ENCODE measurements at places on chromosomes 2 and 18. TPM values are rescaled to one million over a fixed set of nuclear protein-coding genes. Genes with fewer than 3 reads are reported as not detected.

- peak; percentile 21 for DNase-seq
Observed at GRCh38 chr2:225103737-225104141, 61.5 kb upstream of the DOCK10 start.

GRCh38 chr2:6917761-6918421, 679 bp downstream of the RNF144A start:
- DNase-seq = no peak

- DNase-seq = no peak
Observed at GRCh38 chr2:217845301-217845700, 157.5 kb downstream of the TNS1 start.

DNA sequence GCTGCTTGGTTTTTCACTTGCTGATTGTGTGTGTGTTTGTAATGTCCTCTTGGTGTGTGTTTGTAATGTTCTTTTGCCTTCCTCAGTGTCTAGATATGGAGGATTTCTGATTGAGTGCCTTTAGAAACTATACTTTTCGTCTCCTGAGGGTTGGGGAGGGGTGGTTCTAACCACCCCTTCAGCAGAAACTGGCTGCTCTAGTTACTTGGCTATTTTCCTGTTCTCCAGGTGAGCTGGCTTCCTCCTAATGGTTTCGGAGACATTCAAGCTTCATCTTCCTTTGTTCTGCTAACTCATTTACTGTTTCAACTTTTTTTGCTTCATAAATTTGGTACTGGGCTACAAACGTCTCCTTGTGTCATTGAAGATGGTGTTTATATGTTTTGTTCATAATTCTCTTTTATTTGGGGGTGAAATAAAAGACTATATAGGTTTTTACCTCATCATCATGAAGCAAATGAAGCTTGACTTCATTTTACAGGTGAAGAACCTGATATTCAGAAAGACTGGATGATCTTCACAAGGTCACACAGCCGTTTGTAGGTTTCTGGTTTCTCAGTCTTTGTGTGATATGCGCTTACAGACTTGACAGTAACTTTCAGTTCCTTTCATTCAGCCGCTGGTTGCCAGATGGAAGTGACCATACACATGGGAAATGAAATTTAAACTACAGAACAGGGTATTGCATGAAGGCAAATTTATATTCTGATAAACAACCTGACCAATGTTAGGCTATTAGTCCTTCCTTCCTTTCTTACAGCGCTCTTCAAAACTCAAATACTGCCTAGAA, 238.5 kb downstream of the GALR1 start:
- no peak for DNase-seq

GRCh38 chr2:163407296-163407695, 328.5 kb downstream of the FIGN start:
- peak; percentile 75 for DNase-seq

GRCh38 chr18:69763002-69763401, 184.7 kb downstream of the CD226 start:
- DNase-seq = no peak

- DNase-seq = no peak
Observed at GRCh38 chr18:59718108-59718463, 20.9 kb upstream of the CCBE1 start.

GRCh38 chr2:169358016-169358415, 4.3 kb downstream of the LRP2 start:
- no peak for DNase-seq

- no peak for DNase-seq
Observed at GRCh38 chr18:23560186-23560585, 26.1 kb downstream of the NPC1 start.

- DNase-seq = peak; percentile 8
Observed at GRCh38 chr18:14189858-14190257, 57.6 kb upstream of the ZNF519 start.

- no peak for DNase-seq
Observed at GRCh38 chr2:124269348-124269747, 244.3 kb downstream of the CNTNAP5 start.

DNA sequence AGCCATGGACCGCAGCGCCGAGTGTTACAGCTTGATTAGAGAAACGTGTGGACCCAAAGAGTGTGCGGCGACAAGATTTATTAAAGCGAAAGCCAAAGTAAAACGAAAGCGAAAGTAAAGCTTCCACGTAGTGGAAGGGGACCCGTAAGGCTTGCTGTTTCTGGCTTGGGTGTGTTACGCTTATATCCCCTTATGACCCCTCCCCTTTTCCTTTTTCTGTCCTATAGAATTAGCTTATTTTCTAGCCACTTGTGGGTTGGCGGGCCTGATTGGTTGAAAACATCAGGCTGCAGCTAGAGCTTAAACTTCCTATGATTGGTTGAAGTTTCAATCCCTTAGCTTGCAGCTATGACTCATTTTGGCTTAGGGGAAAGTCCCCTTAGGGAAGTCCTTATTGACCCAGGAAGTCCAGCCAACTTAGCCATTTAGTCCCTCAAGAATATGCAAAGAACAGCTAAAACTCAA, 969.7 kb downstream of the DCDC2C start:
- DNase-seq = no peak

DNA sequence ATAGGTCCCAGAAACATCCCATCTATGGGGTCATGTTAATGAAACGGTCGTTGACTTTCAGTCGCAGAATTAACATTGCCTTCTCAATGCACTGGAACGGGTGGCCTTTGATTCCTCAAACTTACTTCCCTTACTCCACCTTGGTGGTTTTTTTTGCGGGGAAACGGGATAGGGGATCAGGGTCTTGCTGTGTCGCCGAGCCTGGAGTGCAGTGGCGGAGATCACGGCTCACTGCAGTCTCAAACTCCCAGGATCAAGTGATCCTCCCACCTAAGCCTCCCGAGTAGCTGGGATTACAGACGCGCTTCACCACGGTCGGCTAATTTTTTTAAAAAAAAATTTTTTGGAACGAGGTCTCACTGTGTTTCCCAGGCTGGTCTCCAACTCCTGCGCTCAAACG, 754 bp downstream of the ATG16L1 start:
- DNase-seq = no peak

GRCh38 chr2:68167186-68167585, 9.5 kb downstream of the PNO1 start:
- DNase-seq = peak; percentile 81

DNA sequence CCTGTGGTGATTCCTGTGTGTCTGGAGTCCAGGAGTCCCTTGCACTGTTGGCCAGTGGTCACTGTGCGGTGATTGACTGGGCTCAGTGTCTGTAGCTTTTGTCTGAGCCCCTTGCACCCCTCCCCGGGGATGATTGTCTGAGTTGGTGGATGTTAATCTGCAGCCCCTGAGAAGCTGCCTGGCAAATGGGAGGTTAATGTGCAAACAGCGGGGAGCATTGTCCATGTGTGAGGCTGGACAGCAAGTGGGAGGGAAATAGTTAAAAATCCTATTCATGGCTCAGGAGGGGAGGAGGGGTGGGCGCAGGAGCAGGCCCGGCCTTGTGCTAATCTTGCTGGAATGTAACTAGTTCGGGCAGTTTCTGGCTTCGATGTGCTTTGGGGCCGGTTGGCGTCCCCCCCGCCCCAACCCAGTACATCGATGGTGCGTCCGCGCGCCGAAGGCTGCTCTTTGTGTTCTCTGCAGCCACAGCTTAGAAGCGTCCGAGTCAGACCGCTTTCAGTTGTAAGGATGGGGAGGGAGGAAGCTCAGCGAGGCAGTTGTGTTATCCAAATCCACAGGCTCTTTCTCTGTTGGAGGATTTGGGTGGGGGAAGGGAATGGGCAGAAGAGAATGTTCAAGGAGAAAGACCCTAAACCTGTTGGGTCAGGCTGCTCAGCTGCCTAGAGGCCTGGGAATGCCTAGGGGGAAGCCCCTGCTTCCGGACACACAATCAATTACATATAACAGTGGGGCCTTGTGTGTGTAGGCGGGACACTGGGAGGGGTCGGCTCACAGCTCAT, 71.8 kb downstream of the TGOLN2 start:
- DNase-seq = peak; percentile 66

DNA sequence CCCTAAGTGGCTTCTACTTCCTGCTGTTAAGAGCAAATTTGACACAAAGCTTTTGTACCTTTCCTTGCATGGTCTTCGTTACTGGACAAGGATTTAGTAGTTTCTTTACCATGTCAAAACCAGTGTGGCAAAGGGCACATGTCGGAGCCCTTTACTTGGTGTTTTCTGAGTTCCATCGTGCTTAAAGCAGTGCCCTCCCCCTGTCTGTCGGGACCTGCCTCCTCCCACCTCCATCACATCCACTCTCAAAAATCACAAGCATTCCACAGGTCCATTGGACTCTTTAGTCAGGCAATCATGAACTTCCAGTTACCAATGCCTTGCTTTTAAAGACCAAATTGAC, 763 bp downstream of the CCDC141 start:
- no peak for DNase-seq

- no peak for DNase-seq
Observed at GRCh38 chr18:74389171-74389927, 67.8 kb downstream of the DIPK1C start.

DNA sequence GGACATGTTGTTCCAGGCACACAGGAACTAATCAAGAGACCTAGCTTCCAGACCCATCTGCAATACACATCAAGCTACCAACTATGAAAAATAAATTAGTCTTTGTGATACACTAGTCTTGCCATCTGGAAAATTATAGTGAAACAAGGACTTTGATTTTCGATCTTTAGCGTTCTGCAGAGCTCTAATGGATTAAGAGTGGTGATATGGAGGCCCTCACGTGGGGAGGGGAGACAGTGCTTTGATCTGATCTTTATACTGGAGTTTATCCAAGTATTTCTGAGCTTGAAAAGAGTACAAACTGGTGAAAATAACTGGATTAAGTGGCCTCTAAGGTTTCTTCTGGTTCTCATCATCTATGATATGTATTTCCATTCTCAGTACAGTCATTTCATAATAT, 273.4 kb upstream of the CDH7 start:
- no peak for DNase-seq

- no peak for DNase-seq
Observed at GRCh38 chr18:58541146-58541788, 87.6 kb downstream of the ALPK2 start.

DNA sequence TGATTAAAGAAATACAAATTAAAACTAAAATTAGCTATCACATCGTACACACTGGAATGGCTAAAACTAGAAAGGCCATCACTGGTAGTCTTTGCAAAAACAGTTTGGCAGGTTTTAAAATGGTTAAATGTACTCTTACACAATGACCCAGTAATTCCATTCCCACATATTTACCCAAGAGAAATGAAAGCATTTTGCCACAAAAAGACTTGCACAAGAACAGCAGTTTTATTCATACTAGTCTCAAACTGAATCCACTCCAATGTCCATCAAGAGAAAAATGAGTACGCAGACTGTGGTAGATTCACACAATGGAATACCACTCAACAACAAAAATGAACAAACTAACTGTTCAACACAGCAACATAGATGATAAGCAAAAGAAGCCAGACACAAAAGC, 29.1 kb downstream of the SP140L start:
- DNase-seq = peak; percentile 72

DNA sequence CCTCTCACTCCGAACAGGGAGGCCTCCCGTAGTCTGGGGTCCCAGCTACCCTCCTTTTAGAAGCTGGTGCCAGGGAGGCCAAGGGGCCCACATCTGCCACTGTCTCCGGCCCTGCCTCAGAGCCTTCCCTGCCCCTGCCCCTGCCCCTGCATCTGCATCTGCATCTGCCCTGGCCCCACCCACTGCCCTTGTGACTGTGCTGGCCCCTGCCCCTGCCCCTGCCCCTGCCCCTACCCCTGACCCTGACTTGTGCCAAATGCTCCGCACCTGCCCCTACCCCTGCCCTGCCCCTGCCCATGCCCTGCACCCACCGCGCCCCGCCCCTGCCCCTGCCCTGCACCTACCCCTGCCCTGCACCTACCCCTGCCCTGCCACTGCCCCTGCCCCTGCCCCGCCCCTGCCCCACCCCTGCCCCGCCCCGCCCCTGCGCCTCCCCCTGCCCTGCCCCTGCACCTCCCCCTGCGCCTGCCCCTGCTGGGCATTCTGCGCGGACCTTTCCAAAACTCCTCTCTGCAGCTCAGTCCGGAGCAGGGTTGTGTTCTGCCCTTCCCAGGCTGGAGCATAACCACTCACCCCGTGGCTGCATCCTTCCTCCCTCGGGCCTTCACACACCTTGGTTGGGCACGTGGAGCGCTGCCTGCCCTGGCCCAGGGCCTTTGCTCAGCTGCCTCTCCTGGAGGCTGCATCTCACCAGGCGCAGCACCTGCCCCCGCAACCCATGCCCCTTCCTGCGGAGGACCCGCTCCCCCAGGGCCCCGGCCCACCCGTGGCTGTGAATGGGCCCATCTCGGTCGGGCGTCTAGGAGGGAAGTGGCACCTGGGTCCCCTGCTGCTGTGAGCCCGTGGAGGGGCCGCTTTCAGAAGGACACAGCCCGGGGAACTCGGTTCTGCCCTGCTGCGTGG, 5.4 kb downstream of the SNTG2 start:
- no peak for DNase-seq

GRCh38 chr2:67993329-67993728, 69.5 kb downstream of the C1D start:
- no peak for DNase-seq

DNA sequence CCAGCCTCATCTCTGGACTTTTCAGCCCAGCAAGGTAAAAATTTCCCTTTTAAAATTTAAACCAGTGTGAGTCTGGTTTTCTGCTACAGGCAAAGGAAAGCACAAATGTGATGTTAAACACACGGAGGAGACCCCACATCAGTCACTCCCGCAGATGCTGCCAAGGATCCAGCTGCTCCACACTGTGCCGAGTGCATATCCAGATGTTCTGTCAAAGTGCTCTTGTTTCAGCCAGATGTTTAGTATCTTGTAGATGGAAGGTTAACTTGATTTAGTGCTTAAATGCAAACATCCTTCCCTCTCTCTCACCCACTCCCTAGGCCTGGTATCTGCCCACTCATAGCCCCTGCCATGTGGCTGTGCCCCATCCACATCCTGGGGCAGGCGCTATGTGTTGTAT, 15.8 kb upstream of the ATOH8 start:
- no peak for DNase-seq

GRCh38 chr2:28352610-28353195, 40.0 kb upstream of the FOSL2 start:
- DNase-seq = no peak

Gene NRP2
- total RNA-seq = 117 TPM

Gene SEH1L
- total RNA-seq = 56.6 TPM

Gene CDK5R2
- total RNA-seq = not detected

Gene SERPINB3
- total RNA-seq = not detected

Gene IFIH1
- 3.9 TPM for total RNA-seq

Data from fibroblast of villous mesenchyme (primary cell).